ENCODE measurements at places on chromosomes 11 and 22.
A peak's percentile ranks its signal among the peaks of the same experiment; 100 is the strongest.

- DNase-seq: no peak
Observed at GRCh38 chr11:45234306-45235006, 51.7 kb downstream of the SYT13 start.

DNA sequence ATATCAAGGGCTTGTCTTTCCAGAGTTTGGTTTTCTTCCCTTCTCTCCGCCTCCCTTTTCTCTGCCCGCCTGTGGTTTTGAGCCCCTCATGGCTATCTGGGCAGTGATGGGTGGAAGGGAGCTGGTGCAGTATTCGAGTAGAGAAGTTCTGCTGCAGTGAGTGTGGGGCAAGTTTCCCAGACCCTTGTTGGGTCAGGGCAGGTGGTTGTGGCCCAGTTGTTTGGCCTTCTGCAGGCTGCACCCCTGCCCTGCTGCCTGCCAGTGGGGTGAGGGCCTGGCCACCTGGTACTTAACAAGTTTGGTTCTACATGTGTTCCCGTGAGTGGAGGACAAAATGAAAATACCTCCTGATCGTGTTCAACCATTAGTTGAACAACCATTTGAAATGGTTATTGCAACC lies 65.2 kb downstream of the PTPRJ start:
- no peak for DNase-seq

DNA sequence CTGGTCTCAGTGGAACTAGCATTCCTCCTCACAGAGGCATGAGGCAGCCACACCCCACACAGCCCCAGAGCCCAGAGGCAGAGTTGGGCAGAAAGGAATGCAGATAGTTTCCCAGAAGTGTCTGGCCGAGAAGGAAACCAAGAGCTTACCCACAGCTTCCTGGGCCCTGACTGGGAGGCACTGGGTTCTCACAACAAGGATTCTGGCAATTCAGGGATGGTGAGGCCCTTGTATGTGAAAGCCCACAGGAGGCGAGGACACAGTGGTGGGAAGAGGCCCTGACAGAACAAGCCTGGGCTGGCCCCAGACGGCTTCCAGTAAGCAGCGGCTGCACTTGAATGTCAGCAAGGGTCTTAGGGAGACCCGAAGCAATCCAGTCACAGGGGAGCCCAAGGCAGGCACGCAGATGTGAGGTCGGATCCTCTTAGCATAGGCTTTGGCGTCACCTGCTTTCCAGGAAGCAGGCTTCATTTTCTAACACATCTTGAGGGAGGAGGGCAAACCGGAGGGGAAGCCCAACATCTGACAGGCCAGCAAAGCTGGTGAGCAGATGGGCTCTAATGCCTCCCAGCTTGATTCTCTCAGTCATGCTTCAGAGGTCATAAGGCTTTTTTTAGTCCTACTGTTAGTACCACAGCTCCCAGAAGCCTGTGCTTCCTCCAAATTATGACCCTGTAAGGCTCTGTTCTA lies 78.3 kb upstream of the AKIP1 start:
- peak; percentile 85 for DNase-seq

- no peak for DNase-seq
Observed at GRCh38 chr11:68857037-68857586, 15.4 kb upstream of the CPT1A start.

DNA sequence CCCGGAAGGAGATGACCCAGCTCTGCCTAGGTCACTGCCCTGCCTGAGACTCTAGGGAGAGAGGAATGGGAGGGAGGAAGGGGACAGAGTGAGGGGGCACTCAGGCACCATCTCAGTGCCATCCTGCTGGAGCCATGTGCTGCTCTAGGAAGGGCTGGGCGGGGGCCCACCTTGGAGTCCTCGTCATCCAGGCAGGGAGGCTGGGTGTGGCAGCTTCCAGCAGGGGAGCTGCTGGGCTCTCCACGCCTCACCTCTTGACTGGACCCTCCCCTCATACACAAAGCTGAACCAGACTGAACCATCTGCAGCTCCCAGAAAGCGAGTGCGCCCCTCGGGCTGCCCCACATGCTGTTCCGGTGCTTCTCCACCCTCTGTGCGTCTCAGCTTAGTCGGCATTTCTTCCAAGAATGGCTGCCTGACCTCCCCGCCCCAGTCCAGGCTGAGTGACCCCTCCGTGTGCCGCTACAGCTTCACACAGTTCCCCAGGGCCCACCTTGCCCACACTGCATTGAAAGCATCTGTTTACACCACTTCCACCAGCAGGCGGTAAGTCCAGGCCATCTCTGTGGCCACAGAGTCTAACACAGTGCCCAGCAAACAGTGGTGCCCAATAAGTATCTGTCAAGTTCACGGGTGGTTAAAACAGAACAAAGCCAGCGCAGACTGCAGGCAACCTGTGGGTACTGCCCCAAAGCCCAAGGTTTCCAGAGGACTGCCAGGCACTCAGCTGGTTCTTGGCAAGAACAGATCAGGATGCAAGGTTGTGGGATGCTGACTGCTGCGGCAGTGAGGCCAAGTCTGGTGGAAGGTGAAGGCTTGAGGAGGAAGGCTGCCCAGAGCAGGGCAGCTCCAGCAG lies 9.4 kb upstream of the TRIM29 start:
- no peak for DNase-seq

GRCh38 chr11:106471276-106471675 lies 393.8 kb downstream of the AASDHPPT start:
- DNase-seq: no peak

DNA sequence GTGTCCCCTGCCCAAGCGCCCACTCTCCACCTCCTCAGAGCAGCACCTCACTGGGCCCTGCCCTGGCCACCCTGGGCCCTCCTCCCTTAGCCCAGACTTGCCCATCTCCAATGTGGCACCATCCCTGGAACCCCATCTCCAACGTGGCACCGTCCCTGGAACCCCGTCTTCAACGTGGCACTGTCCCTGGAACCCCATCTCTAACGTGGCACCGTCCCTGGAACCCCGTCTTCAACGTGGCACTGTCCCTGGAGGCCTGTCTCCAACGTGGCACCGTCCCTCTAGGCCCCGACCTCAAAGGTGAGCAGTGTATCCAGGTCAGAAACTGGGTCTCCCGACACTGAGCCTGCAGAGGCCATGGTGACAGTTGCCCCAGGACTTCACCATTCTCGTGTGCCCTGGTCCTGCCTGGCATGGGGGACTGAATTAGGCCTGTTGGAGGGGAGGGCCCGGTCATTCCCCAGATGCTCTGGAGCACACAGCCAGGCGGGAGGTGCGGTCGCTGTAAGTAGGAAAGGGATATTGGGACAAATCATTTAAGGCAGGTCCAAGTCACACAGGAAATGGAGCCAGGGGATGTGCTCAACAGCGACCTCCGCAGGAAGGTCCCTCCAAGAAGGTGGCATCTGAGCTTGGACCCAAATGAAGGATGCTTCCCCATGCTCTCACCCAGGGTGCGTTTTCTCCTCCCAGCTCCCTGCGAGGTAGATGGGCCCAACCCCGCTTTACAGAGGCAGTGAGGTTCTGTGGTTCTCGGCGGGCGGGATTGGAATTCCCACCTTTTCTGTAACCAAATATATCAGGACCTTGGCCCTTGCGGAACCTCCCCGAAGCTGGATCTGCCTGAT lies 2.4 kb upstream of the CTSD start:
- DNase-seq: no peak

DNA sequence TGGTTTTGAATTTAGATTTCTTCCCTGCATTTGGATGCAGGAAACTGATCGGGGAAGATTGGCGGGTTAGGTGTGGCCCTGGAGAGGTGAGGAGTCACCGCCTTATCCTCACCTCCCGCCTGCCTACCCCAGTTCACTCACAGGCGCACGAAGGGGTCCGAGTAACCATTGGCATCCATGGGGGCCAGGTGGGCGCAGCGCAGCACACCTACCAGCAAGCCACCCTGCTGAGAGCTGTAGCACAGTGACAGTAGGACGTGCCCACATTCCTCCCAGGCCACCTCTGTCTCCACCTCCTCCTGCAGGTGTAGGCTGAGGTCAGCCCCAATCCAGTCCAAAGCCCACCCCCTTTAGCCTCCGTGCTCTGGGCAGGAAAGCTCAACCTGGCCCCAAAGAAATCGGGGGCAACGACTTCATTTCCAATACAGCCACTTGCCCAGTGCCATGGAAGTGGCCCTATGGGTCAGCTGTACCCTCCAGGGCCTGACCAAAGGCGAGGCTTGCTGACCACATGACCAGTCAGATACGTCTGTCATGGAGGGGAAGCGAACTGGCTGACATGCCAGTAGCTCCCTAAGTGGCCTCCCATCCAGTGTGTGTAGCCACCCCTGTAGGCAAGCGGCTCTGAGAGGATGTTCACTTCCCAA lies 6.7 kb downstream of the NDUFV1 start:
- no peak for DNase-seq
